Activated CD4-positive, alpha-beta T cell treated with anti-CD3 and anti-CD28 coated beads for 48 hours (primary cell): ENCODE measurements at places on chromosomes 16 and 17.

GRCh38 chr17:57506774-57507127 is 238.3 kb downstream of the CCDC182 start:
- DNase-seq: no peak

- DNase-seq: no peak
These were observed 41.0 kb upstream of the ZNF750 start for GRCh38 chr17:82880620-82881323.

GRCh38 chr17:7204336-7204735 is 15.3 kb downstream of the DLG4 start:
- no peak for DNase-seq

GRCh38 chr16:66926171-66926947 is 1.0 kb upstream of the RRAD start:
- DNase-seq: no peak

DNA sequence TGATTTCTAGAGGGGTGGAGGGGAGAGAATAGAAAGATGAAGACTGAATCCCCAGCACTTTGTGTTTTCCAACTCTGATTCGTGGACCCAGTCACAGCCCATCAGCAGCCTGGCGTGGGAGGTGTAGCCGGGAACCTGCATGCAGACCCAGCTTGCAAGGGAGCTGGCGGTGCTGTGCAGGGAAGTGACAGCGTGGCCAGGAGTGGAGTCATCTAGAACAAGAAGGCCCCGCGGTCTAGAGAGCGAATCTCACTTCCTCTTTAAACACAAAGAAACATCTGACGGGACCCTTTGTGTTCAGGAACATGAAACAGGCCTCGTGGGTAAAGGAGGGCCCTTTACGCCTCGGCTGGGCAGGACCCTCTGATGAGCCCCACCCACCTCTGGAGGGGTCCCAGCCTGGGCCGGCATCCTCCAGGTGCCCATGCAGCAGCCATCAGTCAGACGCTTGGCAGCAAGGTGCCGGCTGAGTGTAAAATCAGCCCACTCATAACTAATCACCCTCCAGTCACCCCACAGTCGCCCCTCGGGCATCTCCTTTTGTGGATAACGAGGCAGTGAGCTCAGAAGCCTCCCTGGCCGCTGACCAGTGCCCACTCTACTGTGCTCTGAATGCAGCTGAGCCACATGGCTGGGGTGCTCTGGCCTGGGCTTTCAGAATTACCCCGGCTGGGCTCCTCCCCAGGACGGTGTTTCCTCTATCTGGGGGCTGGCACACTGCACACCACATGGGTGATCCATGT is 4.4 kb downstream of the SNAI3 start:
- DNase-seq: peak; percentile 87

- peak; percentile 12 for DNase-seq
These were observed 1.5 kb upstream of the CLEC10A start for GRCh38 chr17:7081341-7082062.

- DNase-seq: no peak
These were observed 237.8 kb downstream of the PRKCA start for GRCh38 chr17:66540131-66540781.
